ENCODE measurements at places on chromosomes 4 and X.

GRCh38 chrX:63932006-63932405, 147.0 kb upstream of the ARHGEF9 start:
- no peak for DNase-seq

DNA sequence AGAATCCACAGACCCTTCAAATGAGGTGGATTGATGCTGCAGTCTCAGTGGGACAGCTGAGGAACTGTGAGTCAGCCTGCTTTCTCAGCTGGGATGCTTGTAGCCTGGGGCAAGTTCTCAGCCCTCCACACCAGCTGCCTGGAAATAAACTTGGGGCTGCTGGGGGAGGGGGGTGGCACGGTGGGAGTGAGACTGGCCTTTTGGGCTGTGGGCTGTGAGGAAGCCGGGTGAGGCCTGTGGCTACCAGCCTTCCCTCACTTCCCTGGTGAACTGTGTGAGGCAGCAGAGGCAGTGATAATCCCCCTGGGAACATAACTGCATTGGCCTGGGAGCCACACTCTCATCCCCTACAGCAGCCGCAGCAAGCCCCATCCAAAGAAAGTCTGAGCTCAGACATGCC, 114.5 kb upstream of the GUCY1A1 start:
- DNase-seq: no peak

DNA sequence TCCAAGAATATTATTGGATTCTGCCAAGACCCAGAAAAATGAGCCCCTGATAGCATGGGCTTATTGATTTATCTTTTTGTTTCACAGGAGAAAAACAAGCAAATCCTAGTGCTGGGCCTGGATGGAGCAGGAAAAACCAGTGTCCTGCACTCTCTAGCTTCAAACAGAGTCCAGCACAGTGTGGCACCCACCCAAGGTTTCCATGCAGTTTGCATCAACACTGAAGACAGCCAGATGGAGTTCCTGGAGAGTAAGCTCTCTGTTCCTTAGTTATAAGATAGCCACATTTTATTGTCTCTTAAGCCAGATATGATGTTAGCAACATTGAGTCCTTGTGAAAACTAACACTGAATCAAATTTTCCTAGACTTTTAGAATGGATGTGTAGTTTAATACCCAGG, 5.5 kb downstream of the ARL9 start:
- DNase-seq: no peak

- no peak for DNase-seq
These were observed 12.3 kb downstream of the NAT8L start for GRCh38 chr4:2071252-2071911.

GRCh38 chr4:106450249-106450648, 81.7 kb upstream of the GIMD1 start:
- DNase-seq: no peak

GRCh38 chr4:10006601-10007435, 14.5 kb downstream of the SLC2A9 start:
- no peak for DNase-seq

DNA sequence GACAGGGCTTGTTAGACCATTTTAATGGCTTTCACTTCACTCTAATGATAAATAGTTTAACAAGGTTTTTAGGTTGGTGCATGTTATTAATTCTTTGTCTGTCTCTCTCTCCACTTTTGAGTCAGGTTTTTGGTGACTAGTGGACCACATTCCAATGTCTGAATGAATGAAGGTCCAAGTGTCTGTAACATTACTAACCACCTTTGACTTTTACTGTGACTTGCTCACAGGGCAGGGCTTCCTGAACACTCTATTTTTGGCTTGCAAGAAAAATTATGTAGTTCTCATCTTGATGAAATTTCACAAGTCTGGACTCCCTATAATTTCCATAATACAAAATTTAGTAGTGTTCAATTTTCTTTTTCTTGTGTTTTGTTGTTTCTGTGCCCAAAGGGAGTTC, 78.9 kb upstream of the BMPR1B start:
- no peak for DNase-seq

DNA sequence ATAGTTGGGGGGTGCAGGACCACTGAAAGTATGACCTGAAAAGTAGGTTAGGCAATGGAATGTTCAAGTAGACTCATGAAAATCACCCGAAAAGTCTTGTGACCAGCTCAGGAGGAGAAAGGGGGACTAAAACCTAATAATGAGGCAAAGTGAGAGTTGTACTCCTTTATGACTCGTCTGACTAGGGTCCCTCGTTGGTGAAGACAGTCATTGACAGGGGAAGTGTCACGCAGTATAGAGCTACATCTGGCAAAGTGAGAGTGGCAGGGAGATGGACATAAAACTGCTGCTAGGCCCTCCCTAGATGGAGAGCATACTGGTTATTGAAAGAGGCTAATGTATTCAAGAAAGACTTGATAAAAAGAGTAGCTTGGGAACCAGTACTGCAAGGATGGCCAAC, 20.5 kb downstream of the OTUD6A start:
- DNase-seq: no peak

DNA sequence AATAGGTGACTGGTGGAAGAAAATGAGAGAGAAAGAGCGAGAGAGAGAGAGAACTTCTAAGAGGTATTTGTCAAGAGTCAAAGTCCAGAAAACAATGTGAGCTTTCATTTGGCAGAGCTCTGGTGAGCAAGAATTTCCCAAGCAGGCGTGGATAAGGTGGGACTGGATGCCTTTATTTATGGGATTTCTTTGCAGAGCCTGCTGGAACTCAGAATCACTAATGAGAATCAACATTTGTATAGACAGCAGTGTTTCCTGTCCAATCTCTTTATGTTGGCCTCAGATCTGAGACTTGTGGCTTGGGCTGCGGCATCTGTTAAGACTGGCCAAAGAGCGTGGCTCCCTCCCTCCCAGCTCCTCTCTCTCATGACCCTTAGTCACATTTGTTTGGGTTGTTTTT, 67.9 kb upstream of the TBL1X start:
- no peak for DNase-seq

DNA sequence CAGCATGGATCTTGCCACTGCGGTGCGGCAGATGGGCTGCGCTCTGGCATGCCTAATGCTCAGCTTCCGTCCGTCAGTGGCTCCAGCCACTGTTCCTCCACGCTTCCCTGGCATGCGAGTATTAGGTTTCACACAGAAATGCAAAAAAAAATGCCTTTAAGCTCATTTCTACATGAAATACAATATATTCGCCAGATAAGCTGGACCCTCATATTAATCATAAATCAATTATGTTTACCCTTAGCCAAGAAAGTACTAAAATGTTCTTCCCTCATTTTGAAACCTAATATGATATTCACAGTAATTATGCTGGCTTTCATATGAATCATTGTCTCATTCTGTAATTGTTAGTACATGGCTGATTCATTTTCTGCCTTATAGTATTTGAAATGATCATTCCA, 115.5 kb upstream of the FAM241A start:
- no peak for DNase-seq

- no peak for DNase-seq
These were observed 64.1 kb downstream of the ANTXR2 start for GRCh38 chr4:80008971-80009370.

- no peak for DNase-seq
These were observed 390.3 kb downstream of the SPRY1 start for GRCh38 chr4:123786920-123787319.

DNA sequence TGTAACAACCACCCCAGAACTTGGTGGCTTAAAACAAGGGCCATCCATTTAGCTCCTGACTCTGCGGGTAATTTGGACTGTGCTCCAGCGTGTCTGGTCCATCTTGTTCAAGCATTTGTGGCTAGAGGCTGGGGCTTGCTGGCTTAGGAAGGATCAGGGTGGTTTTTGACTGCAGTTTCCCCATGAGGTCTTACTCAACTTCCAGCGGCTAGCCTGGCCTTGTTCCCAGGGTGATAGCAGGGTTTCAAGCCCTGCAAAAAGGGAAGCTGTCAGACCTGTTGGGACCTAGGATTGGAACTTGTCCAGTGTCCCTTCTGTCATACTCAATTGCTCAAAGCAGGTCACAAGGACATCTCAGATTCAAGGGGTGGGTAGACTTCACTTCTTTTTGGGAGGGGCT, 205.9 kb downstream of the STIM2 start:
- DNase-seq: no peak

- DNase-seq: no peak
These were observed 3.8 kb upstream of the SERPINA7 start for GRCh38 chrX:106042296-106042695.

- DNase-seq: no peak
These were observed 521.6 kb downstream of the TRIML1 start for GRCh38 chr4:188660796-188661195.

DNA sequence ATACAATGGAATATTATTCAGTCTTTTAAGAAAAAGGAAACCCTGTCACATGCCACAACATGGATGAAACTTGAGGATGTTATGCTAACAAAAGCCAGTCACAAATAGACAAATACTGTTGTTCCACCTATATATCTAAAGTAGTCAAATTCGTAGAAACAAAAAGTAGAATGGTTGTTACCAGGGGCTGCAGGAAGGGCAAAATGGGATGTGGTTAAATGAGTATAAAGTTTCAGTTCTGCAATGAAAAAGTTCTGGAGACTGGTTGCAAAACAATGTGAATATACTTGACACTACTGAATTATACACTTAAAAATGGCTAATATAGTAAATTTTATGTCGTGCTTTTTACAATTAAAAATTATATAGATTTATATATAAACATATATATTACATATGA, 12.2 kb downstream of the SPOCK3 start:
- no peak for DNase-seq

- DNase-seq: no peak
These were observed 35.5 kb upstream of the SORBS2 start for GRCh38 chr4:185847352-185848097.

DNA sequence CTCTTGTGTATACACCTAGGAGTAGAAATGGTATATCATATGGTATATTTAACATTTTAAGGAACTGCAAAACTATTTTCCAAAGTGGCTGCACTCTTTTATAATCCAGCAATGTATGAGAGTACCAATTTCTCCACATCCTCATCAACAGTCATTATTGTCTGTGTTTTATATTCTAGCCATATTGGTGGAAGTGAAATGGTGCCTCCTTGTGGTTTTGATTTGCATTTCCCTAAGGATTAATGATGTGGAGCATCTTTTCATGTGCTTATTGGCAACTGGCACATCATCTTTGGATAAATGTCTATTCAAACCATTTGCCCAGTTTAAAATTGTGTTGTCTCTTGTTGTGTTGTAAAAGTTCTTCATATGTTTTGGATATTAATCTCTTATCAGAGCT, 9.6 kb downstream of the BMP15 start:
- DNase-seq: no peak

- no peak for DNase-seq
These were observed 6.0 kb downstream of the SEL1L3 start for GRCh38 chr4:25856756-25857155.

DNA sequence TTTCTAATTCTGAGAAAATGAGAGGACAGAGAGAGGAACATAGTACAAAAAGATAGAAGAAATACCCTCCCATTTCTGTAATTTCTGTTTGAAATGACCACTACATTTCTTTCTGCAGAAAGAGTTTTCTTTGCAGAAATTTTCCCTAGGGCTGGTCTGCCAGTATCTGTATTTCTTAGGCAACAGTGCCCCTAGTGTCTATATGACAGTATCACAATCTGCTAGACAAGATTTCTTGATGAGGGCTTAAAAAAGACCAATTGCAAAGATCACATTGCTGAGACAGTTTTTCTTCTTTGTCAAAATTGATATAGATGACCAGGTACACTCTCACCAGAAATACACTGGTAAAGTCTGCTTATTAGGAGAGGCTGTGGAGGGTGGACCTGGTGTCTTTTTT, 81.0 kb upstream of the ZDHHC15 start:
- DNase-seq: no peak
